ENCODE measurements at places on chromosomes 4 and X. TPM values are rescaled to one million over a fixed set of nuclear protein-coding genes. Genes with fewer than 3 reads are reported as not detected.

GRCh38 chr4:86976801-86977485 lies 42.1 kb downstream of the AFF1 start:
- no peaks in the 10 kb centered on the region for H3K27me3 ChIP-seq
- no peak for DNase-seq
- H3K27ac ChIP-seq, result no peak overlapping the region
- H3K36me3 ChIP-seq, result peaks cover 13% of the 10 kb centered on the region
- peaks cover 54% of the 10 kb centered on the region for H3K4me1 ChIP-seq

- no peaks in the 10 kb centered on the region for H3K36me3 ChIP-seq
- H3K27ac ChIP-seq, result no peak overlapping the region
- DNase-seq, result no peak
- H3K4me1 ChIP-seq, result no peaks in the 10 kb centered on the region
These were observed 432.0 kb downstream of the GLUD2 start for GRCh38 chrX:121479406-121479805.

GRCh38 chr4:157824021-157824420 lies 348.8 kb downstream of the GASK1B start:
- no peaks in the 10 kb centered on the region for H3K27me3 ChIP-seq
- no peak for DNase-seq
- H3K4me3 ChIP-seq, result no peak overlapping the region

DNA sequence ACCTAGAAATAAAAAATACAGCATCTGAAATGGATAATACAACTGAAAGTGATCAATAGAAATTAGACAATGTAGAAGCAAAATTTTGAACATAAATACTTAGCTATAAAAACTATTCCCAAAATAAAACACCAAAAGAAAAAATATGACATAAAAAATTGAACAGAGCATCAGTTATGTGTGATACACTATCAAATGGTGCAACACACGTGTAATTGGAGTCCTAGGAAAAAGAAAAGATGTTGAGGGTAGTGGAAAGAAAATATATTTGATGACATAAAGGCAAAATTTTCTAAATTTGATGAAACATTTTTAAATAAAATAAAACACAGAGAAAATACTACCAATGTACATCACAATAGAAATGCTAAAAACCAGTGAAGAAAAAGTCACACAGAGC lies 63.1 kb downstream of the NPY2R start:
- H3K4me1 ChIP-seq, result no peaks in the 10 kb centered on the region
- H3K4me3 ChIP-seq, result no peak overlapping the region
- H3K27ac ChIP-seq, result no peak overlapping the region
- H3K27me3 ChIP-seq, result no peaks in the 10 kb centered on the region
- H3K36me3 ChIP-seq, result no peaks in the 10 kb centered on the region

GRCh38 chrX:122269243-122269781 lies 914.8 kb upstream of the GRIA3 start:
- no peak for DNase-seq
- no peak overlapping the region for H3K27ac ChIP-seq
- H3K27me3 ChIP-seq, result no peaks in the 10 kb centered on the region
- no peaks in the 10 kb centered on the region for H3K36me3 ChIP-seq

The GNRHR gene
- not detected for total RNA-seq

DNA sequence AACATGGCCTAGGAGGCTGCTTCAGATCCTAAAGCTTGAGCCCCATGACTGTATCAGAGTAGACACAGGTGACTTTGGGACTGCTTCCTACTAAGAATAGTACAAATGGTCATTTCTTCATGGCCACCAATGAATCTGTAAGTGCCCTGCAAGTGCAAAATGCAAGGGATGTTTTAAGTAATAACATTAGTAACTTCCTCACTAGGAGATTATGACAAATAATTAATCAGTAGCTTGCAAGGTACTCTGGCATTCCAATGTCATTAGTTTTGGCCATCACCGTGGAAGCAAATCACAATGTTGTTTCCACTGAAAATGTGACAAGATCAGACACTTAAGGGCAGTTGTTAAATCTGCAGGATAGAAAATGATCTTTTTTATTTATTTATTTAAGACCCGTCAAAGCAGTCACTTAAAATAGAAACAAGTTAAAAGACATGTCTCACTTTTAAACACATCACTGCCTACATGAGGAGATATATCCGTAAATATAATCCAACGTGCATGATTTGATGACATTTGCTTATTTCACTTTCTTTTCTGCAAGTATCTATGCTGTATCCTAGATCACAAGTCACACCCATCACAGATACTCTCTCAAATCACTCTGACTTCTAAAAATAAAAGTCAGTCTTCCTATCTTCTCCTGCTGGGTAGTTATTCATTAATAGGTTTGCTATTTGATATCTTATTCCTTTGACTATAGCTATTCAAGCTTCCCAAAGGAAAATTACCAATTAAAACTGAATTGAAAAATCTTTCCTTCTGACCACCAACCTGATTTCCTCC lies 400.6 kb downstream of the IL15 start:
- H3K4me1 ChIP-seq, result peaks cover 17% of the 10 kb centered on the region
- H3K27ac ChIP-seq, result no peak overlapping the region
- no peaks in the 10 kb centered on the region for H3K27me3 ChIP-seq
- peaks cover 14% of the 10 kb centered on the region for H3K36me3 ChIP-seq

DNA sequence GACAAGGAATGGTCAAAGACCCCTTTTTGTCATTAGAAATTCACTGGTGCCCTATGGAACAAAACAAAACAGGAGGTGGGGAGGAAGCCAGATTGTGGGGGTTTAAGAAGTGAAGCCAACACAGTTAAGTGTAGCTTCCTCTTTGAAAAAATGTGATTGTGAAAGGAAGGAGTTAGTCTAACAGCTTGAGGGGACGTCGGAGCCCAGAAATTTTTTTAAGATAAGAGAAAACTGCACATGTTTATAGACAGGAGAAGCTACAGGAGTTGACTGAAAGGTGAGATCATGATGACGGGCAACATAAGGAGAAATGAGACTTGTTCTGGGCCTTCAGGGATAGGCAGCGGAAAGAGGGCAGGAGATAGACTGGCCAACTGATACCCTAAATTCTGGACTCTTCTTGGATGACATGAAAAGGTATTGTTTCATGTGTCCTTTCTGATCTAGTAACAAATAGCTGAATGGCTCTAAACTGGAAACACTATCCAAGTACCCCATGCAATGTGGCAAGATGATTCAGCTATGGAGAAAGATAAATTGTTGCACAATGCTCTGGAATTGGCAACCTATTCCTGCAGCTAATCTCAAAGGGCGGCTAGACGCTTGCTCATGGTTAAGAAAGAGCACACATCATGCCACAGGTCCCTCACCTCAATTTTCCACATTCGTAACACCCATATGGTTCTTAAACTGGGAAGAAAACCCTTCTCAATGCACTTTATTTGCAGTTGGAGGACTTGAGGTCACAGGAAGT lies 3.7 kb upstream of the HDAC8 start:
- H3K36me3 ChIP-seq, result no peaks in the 10 kb centered on the region
- H3K27me3 ChIP-seq, result peaks cover 11% of the 10 kb centered on the region
- H3K4me3 ChIP-seq, result no peak overlapping the region

The DAPP1 gene
- total RNA-seq, result 39.5 TPM

The TBC1D9 gene
- total RNA-seq, result 0.04 TPM

DNA sequence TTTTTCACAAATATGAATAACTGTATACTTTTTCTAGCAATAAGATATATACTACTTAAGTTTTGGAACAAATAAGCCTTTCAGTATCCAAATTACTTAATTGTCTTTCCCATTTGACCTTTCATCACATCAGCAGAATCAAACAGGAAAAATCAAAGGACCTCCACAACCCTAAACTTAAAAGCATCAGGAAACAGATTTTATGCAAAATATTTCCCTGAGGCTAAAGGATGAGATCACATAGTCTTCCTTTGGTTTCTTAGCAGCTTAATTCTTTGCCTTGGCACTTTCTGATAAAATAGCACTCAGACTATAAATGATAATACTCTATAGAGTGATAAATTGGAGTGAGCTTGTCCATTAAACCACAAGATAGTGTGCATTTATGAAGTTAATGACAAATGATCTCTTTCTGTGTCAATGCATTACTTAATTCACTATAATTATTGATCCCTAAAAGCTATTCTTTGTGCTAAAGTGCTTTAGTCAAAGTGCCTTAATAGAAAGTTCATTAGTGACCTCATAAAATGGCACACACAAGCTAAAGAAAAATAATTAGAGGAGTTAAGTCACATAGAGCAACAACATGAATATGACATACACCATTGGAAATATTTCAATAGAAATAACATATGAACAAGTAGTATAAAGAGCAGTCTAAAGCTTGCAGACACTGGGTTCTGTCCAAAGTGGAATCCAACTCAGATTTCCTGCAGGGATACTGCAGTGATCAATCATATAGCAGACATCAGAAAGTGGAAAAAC lies 15.7 kb upstream of the NDST3 start:
- no peaks in the 10 kb centered on the region for H3K27me3 ChIP-seq
- H3K36me3 ChIP-seq, result no peaks in the 10 kb centered on the region
- no peak overlapping the region for H3K4me3 ChIP-seq
- H3K4me1 ChIP-seq, result no peaks in the 10 kb centered on the region
- H3K27ac ChIP-seq, result no peak overlapping the region
- no peak for DNase-seq

Measured in activated CD4-positive, alpha-beta T cell treated with anti-CD3 and anti-CD28 coated beads, Interleukin-2, amount 10 ng/mL, durations not matched to agents 7 days and 5 days (primary cell).